ENCODE measurements at places on chromosomes 16 and 17.

DNA sequence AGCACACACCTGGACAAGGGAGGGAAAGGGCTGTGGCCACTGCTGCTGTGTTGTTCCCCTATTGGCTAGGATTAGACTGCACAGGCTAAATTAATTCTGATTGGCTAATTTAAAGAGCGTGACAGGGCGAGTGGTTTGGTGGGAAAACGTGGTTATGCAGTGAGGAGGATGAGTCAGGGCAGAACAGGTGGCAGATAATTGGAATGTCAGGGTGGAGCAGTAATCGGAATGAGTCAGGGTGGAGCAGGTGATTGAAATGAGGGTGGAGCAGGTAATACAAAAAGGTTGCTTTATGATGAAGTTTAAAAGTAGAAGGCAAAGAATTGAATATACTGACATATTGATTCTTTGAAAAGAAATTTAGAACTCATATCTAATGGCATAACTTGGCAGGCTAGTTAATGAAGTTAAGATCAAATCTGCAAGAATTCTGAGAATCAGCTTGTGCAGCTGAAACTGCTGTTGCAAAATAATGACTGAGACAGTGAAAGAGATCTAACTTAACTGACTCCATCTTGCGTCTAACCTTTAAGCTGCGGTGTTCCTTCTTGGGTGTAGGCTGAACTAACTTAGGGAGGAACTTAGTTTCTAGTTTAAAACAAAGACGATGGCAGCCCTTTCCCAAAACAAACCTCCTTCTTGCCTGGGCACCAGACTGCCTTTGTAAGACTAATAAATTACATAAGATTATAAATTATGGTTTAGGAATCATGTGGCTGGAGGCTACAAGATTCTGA lies 174.3 kb downstream of the UTP18 start:
- DNase-seq: no peak

- no peak for DNase-seq
These were observed 1.2 kb downstream of the PRR14 start for GRCh38 chr16:30652005-30652296.

DNA sequence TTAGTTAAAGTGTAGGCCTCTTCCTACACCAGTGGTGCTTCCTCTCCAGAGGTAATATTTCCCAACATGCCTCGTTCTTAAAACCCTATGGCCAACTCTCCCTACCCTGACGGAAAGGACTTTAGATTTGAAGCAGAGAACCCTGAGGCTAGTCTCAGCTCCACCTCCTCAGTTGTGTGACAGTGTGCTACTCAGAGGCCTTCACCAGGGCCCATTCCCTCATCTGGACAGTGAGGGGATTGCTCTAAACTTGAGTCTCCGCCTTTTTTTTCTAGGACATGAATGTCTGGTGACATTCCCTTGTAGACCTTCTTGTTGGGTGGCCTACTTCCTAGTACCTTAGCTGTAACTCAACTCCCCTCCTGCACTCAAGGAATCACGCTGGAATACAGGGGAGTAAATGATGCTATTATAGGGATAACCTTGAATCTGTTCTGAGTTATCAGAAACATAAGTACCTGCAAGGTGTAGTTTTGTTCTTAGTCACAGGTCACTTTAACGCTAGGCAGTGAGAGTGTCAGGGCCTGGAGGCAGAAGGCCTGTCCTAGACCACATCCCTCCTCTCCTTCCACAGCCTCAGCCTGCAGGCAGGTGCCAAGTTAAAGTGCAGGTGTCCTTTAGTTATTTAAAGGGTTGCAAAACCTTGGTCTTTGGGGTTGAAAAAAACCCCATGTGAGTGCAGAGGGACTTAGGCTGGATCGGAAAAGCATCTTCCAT lies 26.9 kb downstream of the LDHD start:
- no peak for DNase-seq

GRCh38 chr17:61000911-61001310 lies 323.3 kb downstream of the BCAS3 start:
- no peak for DNase-seq

- DNase-seq: no peak
These were observed 46.9 kb downstream of the SOCS1 start for GRCh38 chr16:11208916-11209665.

GRCh38 chr17:1566505-1567199 lies 4.1 kb upstream of the PITPNA start:
- DNase-seq: no peak

DNA sequence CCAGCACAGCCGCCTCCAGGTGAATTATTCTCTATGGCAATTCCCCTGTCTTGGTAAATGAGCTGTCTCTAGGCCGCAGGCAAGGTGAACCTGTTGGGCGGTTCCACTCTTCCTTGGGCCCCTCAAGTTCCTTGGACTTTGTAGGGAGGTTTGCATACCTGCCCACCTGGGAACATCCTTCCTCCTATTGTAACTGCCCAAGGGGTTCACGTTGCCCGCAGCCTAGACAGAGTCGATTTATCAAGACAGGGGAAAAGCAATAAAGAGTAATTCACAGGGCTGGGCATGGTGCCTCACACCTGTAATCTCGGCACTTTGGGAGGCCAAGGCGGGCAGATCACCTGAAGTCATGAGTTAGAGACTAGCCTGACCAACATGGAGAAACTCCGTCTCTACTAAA lies 122.5 kb downstream of the KCNJ18 start:
- no peak for DNase-seq

GRCh38 chr16:88487920-88488851 lies 35.1 kb downstream of the ZFPM1 start:
- no peak for DNase-seq

DNA sequence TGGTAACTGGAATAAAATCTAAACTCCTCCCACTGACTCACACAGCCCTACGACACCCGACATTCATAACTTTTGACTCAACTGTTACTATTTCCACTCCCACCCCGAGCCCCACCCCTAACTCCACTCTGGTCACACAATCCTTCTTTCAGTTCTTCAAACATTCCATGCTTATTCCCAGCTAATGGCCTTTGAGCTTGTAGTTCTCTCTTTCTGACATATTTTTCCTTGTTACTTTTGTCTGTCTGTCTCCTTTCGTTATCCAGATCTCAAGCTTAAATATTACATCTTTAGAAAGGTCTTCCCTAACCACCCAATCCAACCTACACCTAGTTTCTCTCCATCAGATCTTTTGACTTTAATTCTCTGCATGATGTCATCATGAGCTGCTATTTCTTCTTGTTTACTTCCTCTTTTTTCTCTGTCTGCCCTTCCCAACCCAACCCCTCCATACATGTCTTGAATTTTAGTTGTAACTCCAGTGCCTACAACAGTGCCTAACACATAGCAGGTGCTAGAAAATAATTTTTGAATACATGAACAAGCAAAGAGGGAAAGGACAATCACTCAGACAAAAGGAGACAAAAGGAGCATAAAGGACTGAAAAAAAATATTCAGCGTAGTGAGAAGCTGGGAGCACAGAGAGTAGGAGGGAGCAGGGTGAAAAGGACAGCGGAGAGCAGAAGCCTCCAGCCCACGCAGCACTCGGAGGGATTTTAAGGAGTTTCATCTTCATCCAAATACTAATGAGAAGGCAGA lies 65.2 kb upstream of the SMIM36 start:
- DNase-seq: no peak

GRCh38 chr17:9419932-9420453 lies 155.6 kb downstream of the STX8 start:
- DNase-seq: no peak
